Motor neuron (in vitro differentiated cells): ENCODE measurements at places on chromosomes 6 and 20.
A peak's percentile ranks its signal among the peaks of the same experiment; 100 is the strongest.

DNA sequence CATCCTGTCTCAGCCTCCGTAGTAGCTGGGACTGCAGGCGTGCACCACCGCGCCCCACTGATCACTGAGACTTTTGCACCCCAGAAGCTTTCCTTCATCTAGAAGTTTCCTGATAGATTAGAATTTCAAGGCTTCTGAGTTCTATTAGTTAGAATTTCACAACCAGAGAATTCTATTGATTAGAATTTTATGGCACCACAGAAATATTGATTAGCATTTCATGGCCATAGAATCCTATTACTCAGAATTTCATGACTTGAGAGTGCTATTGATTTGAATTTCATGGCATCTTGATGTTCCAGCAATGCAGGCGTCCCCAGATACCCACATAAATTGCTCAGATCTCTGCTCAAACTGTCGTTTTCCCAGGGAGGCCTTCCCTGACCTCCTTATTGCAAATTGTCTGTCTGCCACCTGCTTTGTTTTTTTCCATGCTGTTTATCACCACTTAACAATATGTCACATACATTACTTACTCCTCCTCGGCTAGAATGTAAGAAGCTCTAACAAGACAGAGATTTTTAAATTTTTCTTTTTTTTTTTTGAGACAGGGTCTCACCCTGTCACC is 16.9 kb upstream of the CBFA2T2 start:
- peak; percentile 76 for ATAC-seq

GRCh38 chr6:19723545-19723944 is 113.6 kb upstream of the ID4 start:
- ATAC-seq, result no peak

DNA sequence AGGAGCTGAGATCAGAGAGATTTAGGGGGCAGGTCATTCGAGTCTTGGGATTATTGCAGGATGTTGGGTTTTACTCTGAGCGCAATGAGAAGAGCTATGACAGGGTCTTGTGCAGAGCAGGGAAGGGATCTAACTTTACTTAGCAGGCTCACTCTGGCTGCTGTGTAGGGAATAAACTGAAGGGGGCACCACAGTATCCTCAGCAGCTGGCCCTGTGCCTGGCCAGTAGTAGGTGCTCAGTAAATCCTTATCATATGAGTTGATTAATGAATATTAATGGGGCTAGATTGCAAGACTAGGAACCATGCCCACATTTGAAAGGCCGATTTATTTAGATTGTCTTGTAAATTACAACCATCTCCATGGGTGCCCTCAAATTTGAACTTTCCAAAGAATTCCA is 4.6 kb upstream of the MDGA1 start:
- no peak for ATAC-seq

- ATAC-seq, result no peak
These were observed 34.6 kb downstream of the STK35 start for GRCh38 chr20:2136275-2136674.

DNA sequence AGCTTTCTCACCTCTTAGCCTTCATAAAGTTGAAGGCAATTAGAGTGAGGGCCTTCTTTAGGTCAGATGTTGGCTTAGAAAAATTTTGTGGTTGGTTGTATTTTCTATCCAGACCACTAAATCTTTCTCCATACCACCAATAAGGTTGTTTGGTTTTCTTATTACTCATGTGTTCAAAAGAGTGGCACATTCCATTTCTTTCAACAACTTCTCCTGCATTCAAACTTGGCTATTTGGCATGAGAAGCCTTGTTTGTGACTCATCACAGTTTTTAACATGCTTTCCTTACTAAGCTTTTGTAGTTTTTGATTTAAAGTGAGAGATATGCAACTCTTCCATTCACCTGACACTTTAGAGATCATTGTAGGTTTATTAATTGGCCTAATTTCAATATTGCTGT is 949.6 kb downstream of the TBC1D32 start:
- ATAC-seq, result no peak

- ATAC-seq, result no peak
These were observed 97.4 kb upstream of the ARMC2 start for GRCh38 chr6:108750801-108751200.

DNA sequence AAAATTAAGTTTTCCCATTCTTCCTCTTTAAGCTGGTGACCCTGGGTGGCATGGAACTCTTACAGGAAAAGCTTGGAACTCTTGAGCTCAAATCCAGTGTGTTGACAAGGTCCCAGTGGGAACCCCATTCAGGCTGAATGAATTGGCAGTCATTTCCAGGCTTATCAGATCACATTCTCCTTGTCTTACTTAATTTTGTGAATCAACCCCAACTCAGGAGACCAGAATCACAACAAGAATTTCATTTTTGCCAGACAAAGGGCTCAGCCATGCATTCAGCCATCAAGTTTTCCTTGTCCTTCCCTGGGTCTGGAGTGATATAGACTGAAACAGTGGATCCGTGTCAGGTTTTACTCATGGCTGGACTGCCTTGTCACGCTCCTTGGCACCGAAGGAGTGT is 92.1 kb upstream of the EEF1E1 start:
- no peak for ATAC-seq

DNA sequence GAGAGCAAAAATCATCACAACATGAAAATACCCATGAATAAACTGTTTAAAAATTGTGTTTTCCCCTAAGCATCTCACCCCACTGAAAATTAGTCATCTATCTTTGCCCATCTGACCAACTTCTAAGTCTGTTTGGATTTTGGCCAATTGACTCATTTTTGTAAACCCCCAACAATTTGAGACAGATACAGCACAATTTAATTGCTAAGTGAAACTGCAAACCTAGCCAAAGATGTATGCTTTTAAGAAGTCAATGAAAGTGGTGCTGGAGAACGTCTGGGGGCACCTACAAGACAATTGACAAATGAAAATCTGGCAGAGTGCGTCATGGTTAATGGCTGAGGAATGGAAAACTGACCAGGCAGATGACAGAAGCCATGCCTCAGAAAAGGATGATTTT is 30.9 kb upstream of the SLC24A3 start:
- ATAC-seq, result no peak

GRCh38 chr6:169409742-169410312 is 156.2 kb upstream of the THBS2 start:
- no peak for ATAC-seq

- ATAC-seq, result peak; percentile 71
These were observed 67.9 kb downstream of the EZR start for GRCh38 chr6:158751224-158751623.

GRCh38 chr6:105212587-105212986 is 32.8 kb upstream of the POPDC3 start:
- no peak for ATAC-seq

GRCh38 chr20:13348311-13349234 is 127.5 kb downstream of the ISM1 start:
- no peak for ATAC-seq

- no peak for ATAC-seq
These were observed 35.4 kb upstream of the ZNFX1 start for GRCh38 chr20:49313283-49313682.

GRCh38 chr20:47049771-47050170 is 155.1 kb downstream of the EYA2 start:
- no peak for ATAC-seq
